Activated naive CD8-positive, alpha-beta T cell treated with anti-CD3 and anti-CD28 coated beads for 36 hours (primary cell): ENCODE measurements at places on chromosomes 6 and 20.

- no peak overlapping the region for H3K27ac ChIP-seq
- H3K4me3 ChIP-seq = no peak overlapping the region
- no peaks in the 10 kb centered on the region for H3K36me3 ChIP-seq
- peaks cover 34% of the 10 kb centered on the region for H3K27me3 ChIP-seq
Observed at GRCh38 chr6:39685938-39686337, 39.3 kb downstream of the KIF6 start.

GRCh38 chr6:165737396-165737795 is 74.4 kb upstream of the PDE10A start:
- no peaks in the 10 kb centered on the region for H3K36me3 ChIP-seq
- no peak overlapping the region for H3K27ac ChIP-seq
- DNase-seq = no peak
- H3K27me3 ChIP-seq = no peaks in the 10 kb centered on the region
- H3K4me1 ChIP-seq = no peaks in the 10 kb centered on the region
- H3K4me3 ChIP-seq = no peak overlapping the region

DNA sequence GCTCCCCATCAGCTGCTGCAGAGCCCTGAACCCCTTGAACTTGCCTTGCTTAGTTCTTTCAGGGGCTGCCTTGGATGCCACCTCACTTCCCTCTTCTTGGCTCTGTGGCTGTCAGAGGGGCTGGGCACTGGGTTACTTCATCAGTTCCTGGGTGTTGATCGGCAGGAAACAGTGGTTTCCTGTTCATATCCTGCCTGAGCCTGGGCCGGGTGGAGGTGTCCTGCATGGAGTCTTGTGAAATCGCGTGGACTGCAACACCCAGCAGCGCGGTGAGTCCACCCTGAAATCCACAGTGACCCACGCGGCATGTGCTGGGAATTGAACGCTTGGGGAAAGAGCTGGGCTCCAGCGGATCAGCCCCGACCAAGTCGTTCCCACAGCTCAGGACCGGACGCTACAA is 97.5 kb downstream of the CDH26 start:
- peak; percentile 38 for DNase-seq
- H3K4me1 ChIP-seq = peaks cover 37% of the 10 kb centered on the region

- H3K36me3 ChIP-seq = peaks cover 10% of the 10 kb centered on the region
- peaks cover 21% of the 10 kb centered on the region for H3K4me1 ChIP-seq
- no peak overlapping the region for H3K27ac ChIP-seq
- DNase-seq = no peak
Observed at GRCh38 chr6:46103441-46104115, 26.2 kb upstream of the ENPP4 start.

GRCh38 chr20:50229156-50229607 is 38.6 kb downstream of the CEBPB start:
- H3K27ac ChIP-seq = no peak overlapping the region
- no peak overlapping the region for H3K4me3 ChIP-seq
- H3K4me1 ChIP-seq = peaks cover 15% of the 10 kb centered on the region
- no peaks in the 10 kb centered on the region for H3K36me3 ChIP-seq

- DNase-seq = no peak
- no peaks in the 10 kb centered on the region for H3K4me1 ChIP-seq
- no peak overlapping the region for H3K27ac ChIP-seq
- H3K27me3 ChIP-seq = peaks cover 5% of the 10 kb centered on the region
Observed at GRCh38 chr20:22490287-22491193, 93.8 kb downstream of the FOXA2 start.

- H3K27me3 ChIP-seq = peaks cover 8% of the 10 kb centered on the region
- no peak for DNase-seq
- H3K36me3 ChIP-seq = no peaks in the 10 kb centered on the region
- H3K27ac ChIP-seq = no peak overlapping the region
- no peaks in the 10 kb centered on the region for H3K4me1 ChIP-seq
Observed at GRCh38 chr6:134739299-134740026, 210.4 kb downstream of the ALDH8A1 start.

- H3K27me3 ChIP-seq = no peaks in the 10 kb centered on the region
- H3K27ac ChIP-seq = no peak overlapping the region
- no peaks in the 10 kb centered on the region for H3K36me3 ChIP-seq
- no peak for DNase-seq
Observed at GRCh38 chr6:110329714-110330436, 28.3 kb downstream of the METTL24 start.

GRCh38 chr6:350371-350770 is 41.2 kb upstream of the IRF4 start:
- H3K36me3 ChIP-seq = peaks cover 2% of the 10 kb centered on the region
- H3K27ac ChIP-seq = no peak overlapping the region
- no peaks in the 10 kb centered on the region for H3K27me3 ChIP-seq

GRCh38 chr20:61127311-61128039 is 124.6 kb upstream of the CDH4 start:
- H3K36me3 ChIP-seq = no peaks in the 10 kb centered on the region
- no peak for DNase-seq
- H3K27me3 ChIP-seq = peaks cover 5% of the 10 kb centered on the region
- H3K27ac ChIP-seq = no peak overlapping the region
- H3K4me3 ChIP-seq = no peak overlapping the region
- no peaks in the 10 kb centered on the region for H3K4me1 ChIP-seq

- no peak overlapping the region for H3K4me3 ChIP-seq
- H3K27ac ChIP-seq = no peak overlapping the region
- DNase-seq = no peak
- no peaks in the 10 kb centered on the region for H3K4me1 ChIP-seq
- H3K27me3 ChIP-seq = no peaks in the 10 kb centered on the region
Observed at GRCh38 chr6:3309391-3310050, 50.8 kb downstream of the PSMG4 start.

- H3K27me3 ChIP-seq = peaks cover 8% of the 10 kb centered on the region
- H3K4me3 ChIP-seq = no peak overlapping the region
- no peaks in the 10 kb centered on the region for H3K4me1 ChIP-seq
- DNase-seq = no peak
- H3K27ac ChIP-seq = no peak overlapping the region
- H3K36me3 ChIP-seq = no peaks in the 10 kb centered on the region
Observed at GRCh38 chr6:12516070-12516469, 200.5 kb upstream of the PHACTR1 start.

GRCh38 chr6:30843611-30843998 is 40.7 kb upstream of the DDR1 start:
- no peak overlapping the region for H3K27ac ChIP-seq
- peak overlapping the region; percentile 11 for H3K4me3 ChIP-seq
- DNase-seq = no peak

DNA sequence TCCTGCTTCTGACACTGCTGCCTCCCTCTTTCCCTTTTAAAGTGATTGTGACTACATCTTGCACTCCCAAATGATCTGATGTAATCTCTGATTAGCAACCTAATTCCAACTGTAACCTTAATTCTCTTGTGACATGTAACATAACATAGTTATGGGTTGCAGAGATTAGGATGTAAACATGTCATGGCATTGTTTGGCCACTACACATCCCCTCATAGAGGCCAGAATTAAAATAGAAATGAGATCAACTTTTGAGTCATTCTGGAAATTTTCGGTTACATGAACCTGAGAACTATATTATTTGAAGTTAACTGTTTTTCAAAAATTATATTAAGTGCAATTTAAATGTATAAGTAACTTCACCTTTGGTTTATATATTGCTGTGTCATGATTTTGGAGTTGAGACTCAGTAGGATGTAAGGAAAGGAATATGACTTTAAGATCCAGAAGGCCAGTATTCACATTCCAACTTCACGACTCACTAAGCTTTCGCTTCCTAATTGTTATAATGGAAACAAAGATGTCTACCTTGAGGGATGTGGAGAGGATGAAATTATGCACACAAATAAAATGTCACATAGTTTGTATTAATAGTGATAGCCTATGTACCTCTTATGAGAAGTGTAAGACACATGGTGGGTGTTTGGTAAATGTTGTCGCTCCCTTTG is 611.9 kb upstream of the MAP3K7 start:
- no peaks in the 10 kb centered on the region for H3K27me3 ChIP-seq
- H3K4me3 ChIP-seq = no peak overlapping the region
- H3K27ac ChIP-seq = no peak overlapping the region
- no peak for DNase-seq
- H3K36me3 ChIP-seq = no peaks in the 10 kb centered on the region

GRCh38 chr20:23195636-23196035 is 109.5 kb upstream of the CD93 start:
- DNase-seq = no peak
- no peaks in the 10 kb centered on the region for H3K4me1 ChIP-seq
- H3K27ac ChIP-seq = no peak overlapping the region
- H3K36me3 ChIP-seq = no peaks in the 10 kb centered on the region
- peaks cover 6% of the 10 kb centered on the region for H3K27me3 ChIP-seq

GRCh38 chr6:13566500-13566899 is 7.9 kb upstream of the SIRT5 start:
- H3K36me3 ChIP-seq = no peaks in the 10 kb centered on the region
- no peaks in the 10 kb centered on the region for H3K4me1 ChIP-seq
- no peak overlapping the region for H3K27ac ChIP-seq
- DNase-seq = no peak
- H3K4me3 ChIP-seq = no peak overlapping the region

GRCh38 chr6:26553635-26554446 is 15.7 kb downstream of the HMGN4 start:
- DNase-seq = peak; percentile 72
- peaks cover 3% of the 10 kb centered on the region for H3K27me3 ChIP-seq
- H3K27ac ChIP-seq = no peak overlapping the region
- peaks cover 33% of the 10 kb centered on the region for H3K4me1 ChIP-seq
- no peaks in the 10 kb centered on the region for H3K36me3 ChIP-seq

DNA sequence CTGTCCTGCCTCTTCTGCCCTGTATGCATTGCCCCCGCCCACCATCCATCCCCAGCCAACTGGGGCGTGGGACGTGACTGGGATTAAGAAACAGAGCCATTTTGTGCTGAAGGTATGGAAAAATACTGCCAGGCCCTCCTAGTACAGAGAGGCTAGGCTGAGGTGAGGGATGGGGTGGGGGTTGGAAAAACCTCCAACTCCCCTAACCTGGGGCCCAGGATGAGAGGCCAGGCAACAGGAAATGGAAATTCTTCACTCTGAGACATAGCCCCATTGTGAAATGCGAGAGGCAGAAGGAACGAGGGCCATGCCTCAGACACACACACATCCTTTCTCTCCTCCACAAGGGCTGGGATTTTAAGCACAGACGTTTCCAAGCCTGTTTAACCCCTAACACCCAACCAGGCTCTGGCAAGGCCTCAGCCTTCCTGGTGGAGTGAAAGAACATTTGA is 19.9 kb downstream of the KCNK5 start:
- H3K36me3 ChIP-seq = peaks cover 26% of the 10 kb centered on the region
- H3K4me3 ChIP-seq = no peak overlapping the region
- H3K27ac ChIP-seq = peak overlapping the region; percentile 63
- no peak for DNase-seq
- H3K4me1 ChIP-seq = peaks cover 26% of the 10 kb centered on the region

- H3K4me3 ChIP-seq = no peak overlapping the region
- no peaks in the 10 kb centered on the region for H3K27me3 ChIP-seq
- no peaks in the 10 kb centered on the region for H3K36me3 ChIP-seq
- no peak for DNase-seq
- H3K27ac ChIP-seq = no peak overlapping the region
- H3K4me1 ChIP-seq = peaks cover 2% of the 10 kb centered on the region
Observed at GRCh38 chr6:156731396-156731795, 45.8 kb upstream of the ARID1B start.

GRCh38 chr6:50093938-50094272 is 44.2 kb upstream of the DEFB112 start:
- H3K4me1 ChIP-seq = no peaks in the 10 kb centered on the region
- DNase-seq = no peak
- H3K27ac ChIP-seq = no peak overlapping the region
- H3K27me3 ChIP-seq = no peaks in the 10 kb centered on the region
- no peaks in the 10 kb centered on the region for H3K36me3 ChIP-seq

- H3K27me3 ChIP-seq = peaks cover 54% of the 10 kb centered on the region
- peaks cover 8% of the 10 kb centered on the region for H3K4me1 ChIP-seq
- DNase-seq = no peak
- H3K36me3 ChIP-seq = no peaks in the 10 kb centered on the region
Observed at GRCh38 chr20:24472426-24472825, 3.0 kb downstream of the SYNDIG1 start.

GRCh38 chr6:57432919-57433684 is 115.7 kb downstream of the PRIM2 start:
- H3K36me3 ChIP-seq = peaks cover 18% of the 10 kb centered on the region
- no peak overlapping the region for H3K4me3 ChIP-seq
- H3K27me3 ChIP-seq = no peaks in the 10 kb centered on the region
- DNase-seq = no peak
- H3K4me1 ChIP-seq = peaks cover 20% of the 10 kb centered on the region

GRCh38 chr6:7578931-7579330 is 11.1 kb upstream of the SNRNP48 start:
- no peak overlapping the region for H3K27ac ChIP-seq
- H3K27me3 ChIP-seq = peaks cover 8% of the 10 kb centered on the region
- no peak overlapping the region for H3K4me3 ChIP-seq
- no peaks in the 10 kb centered on the region for H3K4me1 ChIP-seq
- no peaks in the 10 kb centered on the region for H3K36me3 ChIP-seq

DNA sequence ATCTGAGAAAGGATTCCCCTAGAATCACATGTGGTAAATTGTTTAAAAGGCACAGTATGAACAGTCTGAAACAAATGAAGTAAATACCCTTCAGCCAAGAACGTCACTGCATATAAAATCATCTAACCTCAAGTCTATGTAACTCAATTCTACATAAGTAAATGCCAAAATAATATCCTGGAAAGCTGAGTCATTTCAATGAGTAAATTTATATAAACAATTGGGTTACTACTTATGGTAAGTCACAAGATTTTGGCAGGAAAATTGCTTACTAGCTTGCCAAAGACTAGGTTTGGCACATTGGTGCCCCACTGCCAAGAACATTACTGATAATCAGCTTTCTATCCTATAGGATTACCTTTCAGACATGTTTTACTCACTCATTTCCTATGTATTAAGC is 8.4 kb downstream of the GMDS start:
- H3K36me3 ChIP-seq = peaks cover 34% of the 10 kb centered on the region
- peaks cover 35% of the 10 kb centered on the region for H3K4me1 ChIP-seq
- H3K27ac ChIP-seq = no peak overlapping the region
- H3K4me3 ChIP-seq = no peak overlapping the region
- no peaks in the 10 kb centered on the region for H3K27me3 ChIP-seq
